Type B pancreatic cell (in vitro differentiated cells): ENCODE measurements at places on chromosomes 2 and 18. TPM values are rescaled to one million over a fixed set of nuclear protein-coding genes. Genes with fewer than 3 reads are reported as not detected.

Gene ABCB11
- 0.24 TPM in 1 of 2 replicates, not detected in the other for total RNA-seq

- no peak for DNase-seq
Measured at GRCh38 chr2:231167745-231168459, 30.5 kb upstream of the ARMC9 start.

GRCh38 chr18:62372882-62373281 lies 47.8 kb downstream of the TNFRSF11A start:
- no peak for DNase-seq

DNA sequence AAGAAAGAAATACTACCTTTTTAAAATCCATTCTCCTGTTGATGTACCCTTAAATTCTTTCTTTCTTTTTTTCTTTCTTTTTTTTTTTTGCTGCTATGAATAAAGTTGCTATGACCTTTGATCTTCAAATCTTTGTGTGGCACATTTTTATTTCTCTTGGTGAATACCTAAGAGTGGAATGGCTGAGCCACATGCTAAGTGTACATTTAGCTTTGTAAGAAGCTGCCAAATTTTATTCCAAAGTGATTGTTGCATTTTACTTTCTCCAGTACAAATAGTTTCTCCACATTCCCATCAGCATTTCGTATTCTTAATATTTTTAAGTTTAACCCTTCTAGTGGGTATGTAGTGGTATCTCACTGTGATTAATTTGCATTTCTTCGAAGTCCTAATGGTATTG lies 88.8 kb upstream of the RAB27B start:
- no peak for DNase-seq

GRCh38 chr2:29053670-29054400 lies 20.5 kb downstream of the PCARE start:
- DNase-seq = no peak

GRCh38 chr2:236633219-236633570 lies 63.6 kb downstream of the ACKR3 start:
- peak; percentile 56 for DNase-seq
